ENCODE measurements at places on chromosomes 6 and 20.

- DNase-seq: no peak
Observed at GRCh38 chr20:51695574-51696303, 72.5 kb downstream of the ATP9A start.

- no peak for DNase-seq
Observed at GRCh38 chr6:28496099-28496779, 19.4 kb downstream of the GPX6 start.

DNA sequence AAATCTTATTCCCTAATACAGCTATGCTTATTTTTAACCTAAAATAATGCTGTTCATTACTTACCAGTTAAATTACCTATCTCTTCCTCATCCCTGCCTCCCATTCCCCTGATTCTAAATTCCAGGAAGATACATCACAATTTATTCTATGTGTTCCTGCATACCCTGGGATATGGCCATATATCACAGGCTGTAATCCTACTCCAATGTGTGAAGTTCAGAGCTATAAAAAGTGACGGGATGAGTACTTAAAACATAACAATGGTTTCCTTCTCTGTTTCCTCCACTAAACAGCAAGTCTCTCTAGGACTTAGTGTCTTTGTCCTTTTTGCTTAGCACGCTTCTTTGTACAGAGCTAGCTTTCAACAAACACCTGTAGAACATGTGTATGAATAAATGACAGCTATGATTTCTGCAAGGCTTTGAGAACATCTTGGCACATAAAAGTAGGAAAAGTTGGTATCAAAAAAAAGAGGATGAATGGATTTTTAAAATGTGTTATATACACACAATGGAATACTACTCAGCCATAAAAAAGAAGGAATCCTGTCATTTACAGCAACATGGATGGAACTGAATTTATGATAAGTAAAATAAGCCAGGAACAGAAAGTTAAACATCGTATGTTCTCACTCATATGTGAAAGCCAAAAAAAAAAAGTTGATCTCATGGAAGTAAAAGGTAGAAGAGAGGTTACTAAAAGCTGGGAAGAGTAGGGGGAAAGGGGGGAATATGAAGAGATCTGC, 45.8 kb downstream of the SESN1 start:
- DNase-seq: no peak

DNA sequence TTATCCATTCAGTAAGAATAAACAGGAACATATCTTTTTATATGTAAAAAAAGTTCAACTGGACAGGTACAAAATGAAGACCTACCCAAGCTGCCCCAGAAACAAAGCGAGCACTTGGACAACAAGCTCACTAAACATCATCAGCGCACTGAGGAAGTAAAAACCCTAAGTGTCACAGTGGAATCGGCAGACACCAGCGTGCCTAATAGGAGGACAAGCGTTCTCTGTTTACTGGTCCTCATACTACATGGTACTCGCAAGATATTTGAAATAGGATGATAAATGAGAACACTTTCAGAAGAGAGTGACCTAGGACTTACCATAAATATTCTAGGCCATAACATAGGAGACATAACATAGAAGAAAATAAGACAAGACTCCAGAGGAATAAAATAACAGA, 18.2 kb downstream of the MAP7 start:
- no peak for DNase-seq

DNA sequence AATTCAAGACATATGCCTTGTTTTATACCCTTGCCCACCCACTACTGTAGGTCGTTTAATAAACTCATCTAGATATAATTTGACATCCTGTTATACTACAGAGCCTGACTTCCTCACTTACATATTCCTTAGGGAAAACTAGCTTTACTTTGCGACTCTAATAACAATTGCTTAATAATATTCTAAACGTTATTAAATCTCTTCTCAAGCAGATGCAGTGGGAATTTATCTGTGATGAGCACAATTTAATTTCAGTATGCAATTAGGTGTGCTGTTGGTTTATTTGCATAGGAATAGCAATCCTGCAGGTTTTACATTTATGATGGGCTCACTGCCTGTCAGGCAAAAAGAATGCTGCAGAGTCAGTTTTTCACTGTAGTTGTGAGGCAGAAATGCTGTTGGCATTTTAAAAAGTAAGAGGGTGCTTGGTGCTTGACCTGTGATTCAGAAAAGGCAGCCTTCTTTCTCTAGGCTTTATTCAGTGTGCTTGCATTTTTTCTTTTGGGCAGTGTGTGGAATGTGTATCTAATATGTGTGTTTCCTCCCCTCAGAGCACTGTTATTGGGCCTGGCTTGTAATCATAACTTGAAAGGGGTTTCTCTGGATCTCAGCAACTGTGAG, 152.3 kb upstream of the SCGN start:
- DNase-seq: no peak

DNA sequence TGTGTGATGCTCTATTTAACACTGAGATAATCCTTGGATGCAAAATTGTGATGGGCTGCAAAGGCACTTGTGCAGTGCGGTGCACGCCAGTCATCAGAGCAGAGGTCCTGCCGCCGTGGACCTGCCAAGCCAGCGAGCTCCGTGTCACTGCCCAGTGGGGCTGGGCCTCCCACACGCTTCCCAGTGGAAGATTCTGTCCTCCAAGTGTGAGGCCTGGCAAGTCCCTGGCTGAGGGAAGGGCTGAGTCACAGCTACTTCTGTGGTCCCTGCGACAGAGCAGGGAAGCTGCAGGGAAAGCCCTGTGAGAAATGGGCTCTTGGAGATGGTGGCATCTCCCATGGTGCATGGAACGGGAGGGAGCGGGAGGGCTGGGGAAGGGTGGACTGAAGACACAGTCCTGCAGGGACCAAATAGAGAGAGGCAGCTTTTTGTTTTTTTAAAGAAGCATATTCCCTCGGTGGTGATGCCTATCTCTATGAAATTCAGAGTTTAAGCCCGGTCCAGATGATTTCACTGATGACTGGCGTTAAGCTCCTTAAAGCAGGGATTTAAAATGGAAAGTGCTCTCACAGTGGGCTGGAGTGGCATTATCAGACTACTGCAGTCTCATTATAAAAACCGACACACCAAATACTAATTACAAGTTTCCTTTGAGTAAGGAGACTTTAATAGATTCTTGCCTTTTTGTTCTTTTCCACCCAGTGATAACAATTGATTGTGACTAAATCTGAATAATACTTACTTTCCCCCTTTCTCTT, 413.7 kb downstream of the QKI start:
- DNase-seq: no peak

DNA sequence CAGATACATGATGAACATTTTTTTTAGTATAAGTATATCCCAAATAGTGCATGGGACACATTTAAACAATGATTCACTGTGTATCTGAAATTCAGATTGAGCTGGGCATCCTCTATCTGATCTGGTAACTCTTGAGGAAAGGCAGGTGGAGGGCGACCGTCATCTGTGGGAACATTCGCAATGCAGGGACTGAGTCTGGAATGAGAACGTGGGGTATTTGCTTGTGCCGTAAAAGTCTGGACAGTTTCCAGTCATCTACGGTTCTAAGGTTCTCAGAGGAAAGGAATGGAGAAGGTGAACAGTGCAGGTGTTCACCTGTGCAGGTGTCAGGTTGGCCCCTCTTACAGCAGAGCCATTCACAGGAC, 22.6 kb downstream of the CTCFL start:
- no peak for DNase-seq

- no peak for DNase-seq
Observed at GRCh38 chr6:33783781-33784520, 5.0 kb downstream of the LEMD2 start.

DNA sequence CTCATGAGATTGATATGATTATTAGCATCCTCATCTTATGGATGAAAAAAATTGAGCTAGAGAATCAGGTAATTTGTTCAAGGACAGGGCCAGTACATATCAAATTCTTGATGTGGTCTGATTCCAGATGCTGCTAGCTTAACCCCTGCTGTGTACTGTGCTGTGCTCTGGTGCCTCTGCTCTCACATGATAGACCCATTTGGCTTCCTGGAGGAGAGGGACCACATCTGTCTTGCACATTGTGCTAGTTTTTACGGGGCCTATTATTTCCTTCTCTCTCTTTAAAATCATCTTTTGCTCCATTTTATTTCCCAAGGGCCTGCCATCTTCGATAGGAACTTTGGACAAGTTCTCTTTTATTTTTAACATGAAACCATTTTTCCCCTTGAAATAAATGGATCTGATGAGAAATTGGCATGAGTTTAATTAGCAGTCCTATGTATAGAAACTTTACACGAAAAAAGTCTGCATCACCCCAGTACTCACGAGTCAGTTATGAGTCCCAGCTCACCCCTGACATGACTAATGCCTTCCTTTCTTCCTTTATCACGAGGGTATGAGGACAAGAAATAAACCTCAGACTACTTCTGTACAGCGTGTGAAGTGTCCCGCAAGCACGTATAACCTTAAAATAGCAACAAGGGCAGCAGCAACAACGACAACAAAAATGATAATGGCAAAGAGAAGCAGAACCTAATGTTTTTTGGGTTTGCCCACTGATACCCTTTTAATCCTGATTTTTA, 26.5 kb downstream of the CD109 start:
- no peak for DNase-seq

GRCh38 chr20:9092655-9093054, 23.8 kb downstream of the PLCB4 start:
- no peak for DNase-seq

DNA sequence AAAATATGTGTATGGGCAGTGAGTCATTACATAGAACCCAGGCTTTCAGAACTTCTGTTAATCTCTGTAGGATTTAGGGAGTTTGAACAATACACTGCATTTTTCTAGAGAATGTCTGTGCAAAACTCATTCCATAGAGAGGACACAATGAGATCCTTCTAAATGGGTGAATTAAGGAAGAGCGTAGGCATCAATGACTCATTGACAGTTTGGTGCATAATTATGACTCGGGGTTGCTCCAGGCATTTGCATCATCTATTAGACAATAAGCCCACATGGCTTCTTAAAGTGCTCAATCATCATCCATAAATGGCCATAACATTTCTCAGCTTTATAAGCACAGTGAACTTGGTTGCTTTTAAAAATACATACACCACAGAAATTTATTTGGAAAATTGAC, 625.5 kb downstream of the CDH26 start:
- no peak for DNase-seq

GRCh38 chr6:72623808-72624207, 1.9 kb downstream of the KCNQ5 start:
- DNase-seq: no peak

- DNase-seq: no peak
Observed at GRCh38 chr6:14072084-14072483, 45.5 kb upstream of the CD83 start.

GRCh38 chr6:9126878-9127560, 691.7 kb upstream of the SLC35B3 start:
- DNase-seq: no peak

- no peak for DNase-seq
Observed at GRCh38 chr6:7723041-7723447, 2.9 kb upstream of the BMP6 start.

DNA sequence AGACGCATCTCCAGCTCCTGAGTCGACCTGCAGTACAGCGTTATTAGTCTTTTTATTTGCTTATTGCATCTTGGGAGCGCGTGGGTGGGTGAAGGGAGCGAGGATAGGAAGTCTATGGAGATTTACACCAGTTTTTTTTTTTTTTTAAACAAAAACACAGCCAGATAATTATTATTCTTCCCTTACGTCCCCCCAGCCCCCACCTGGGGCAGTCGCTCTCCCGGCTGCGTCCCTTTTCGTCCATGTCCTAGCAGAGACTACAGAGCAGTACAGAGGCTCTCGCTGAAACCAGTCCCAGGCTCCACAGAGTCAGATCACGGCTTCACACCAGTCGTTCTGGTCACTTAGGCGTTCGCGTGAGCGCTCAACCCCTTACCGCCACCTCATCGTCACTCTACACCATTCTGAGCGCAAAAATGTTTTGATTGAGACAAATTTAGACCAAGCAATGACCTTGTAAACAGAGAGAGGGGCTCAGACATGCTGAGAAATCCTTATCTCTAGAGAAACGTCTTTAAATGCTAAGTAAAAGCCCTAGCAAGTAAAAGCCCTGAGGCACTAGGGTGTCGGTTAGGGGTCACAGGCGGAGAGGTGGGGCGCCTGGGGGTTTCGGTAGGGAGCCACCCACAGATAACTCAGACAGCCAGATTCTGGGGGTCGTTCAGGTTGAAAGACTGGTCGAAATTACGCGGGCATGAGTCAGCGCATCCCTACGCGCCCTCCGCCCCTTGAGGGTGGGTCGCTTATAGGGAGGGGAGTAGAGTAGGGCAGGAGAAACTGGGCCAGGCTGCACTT, 975 bp upstream of the PPT2 start:
- DNase-seq: no peak

GRCh38 chr6:42436825-42437224, 14.9 kb downstream of the TRERF1 start:
- DNase-seq: no peak

DNA sequence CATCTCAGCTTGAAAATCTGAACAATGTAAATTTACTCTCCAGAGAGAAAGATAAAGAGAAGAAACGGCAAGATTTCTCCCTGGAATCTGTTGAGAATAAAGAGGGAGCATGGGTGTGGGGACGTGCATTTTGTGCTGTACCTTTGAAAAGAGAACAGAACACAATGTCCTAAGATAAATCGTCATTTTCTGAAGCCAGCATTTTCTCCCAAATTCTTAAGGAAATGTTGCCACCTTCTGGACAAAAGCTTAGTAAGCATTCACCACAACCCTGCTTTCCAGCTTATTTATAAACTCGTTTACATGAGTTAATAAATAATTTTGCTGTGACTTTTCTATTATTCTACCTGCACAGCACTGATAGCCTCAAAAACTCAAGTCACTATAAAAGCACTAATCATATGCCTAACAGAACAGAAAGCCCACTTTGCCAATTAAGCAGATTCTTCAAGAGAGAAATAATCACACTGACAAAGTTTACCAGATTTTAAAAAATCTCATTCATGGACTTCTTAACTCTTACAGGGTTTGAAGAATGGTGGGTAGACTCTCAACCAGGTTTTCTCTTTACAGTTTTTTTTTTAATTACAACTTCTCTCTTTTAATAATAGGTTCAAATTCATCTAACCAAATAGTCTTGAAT, 155.8 kb downstream of the MBOAT1 start:
- DNase-seq: no peak

DNA sequence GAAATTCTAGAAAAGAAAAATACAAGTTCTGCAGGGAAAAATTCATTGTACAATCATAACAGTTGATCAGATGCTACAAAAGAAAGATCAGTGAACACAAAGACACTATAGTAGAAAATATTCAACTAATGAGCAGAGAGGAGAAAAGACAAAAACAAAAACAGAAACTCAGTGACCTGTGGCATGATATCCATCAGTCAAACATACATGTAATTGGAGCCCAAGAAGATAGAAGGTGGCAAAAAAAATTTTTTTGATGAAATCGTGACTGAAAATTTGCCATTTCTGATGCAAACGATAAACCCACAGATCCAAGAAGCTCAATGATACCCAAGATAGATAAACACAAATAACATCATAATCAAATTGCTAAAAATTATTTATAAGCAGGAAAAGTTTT, 13.1 kb upstream of the FOXQ1 start:
- DNase-seq: no peak

GRCh38 chr6:139801571-139802321, 427.3 kb upstream of the CITED2 start:
- no peak for DNase-seq

GRCh38 chr6:99019381-99019780, 71.6 kb upstream of the FBXL4 start:
- no peak for DNase-seq

GRCh38 chr6:157013649-157014304, 236.6 kb downstream of the ARID1B start:
- no peak for DNase-seq
